Activated naive CD8-positive, alpha-beta T cell treated with anti-CD3 and anti-CD28 coated beads, Interleukin-2, amount 10 ng/mL, durations not matched to agents 7 days and 5 days (primary cell): ENCODE measurements at places on chromosomes 7 and 10. TPM values are rescaled to one million over a fixed set of nuclear protein-coding genes. Genes with fewer than 3 reads are reported as not detected.

DNA sequence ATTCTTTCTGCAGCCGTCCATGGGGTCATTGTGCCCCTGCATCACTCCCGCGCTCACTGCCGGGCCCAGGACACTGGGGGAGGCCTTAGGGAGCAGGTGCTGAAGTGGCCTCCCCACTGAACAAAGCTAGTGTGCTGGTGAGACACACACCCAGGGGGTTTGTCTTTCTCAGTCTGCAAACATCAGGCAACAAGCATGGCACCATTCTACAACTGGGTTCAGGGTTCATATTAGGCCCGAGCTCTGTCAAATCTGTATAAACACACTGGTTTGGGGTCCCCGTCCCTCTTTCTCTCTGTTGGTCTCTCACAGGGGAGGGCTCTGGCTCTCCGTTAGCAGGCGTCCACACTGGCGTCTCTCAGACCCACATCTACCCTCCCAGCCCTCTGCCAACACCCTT, 11.1 kb upstream of the PPP2R2D start:
- DNase-seq = no peak

GRCh38 chr7:66790196-66790595, 49.7 kb downstream of the RABGEF1 start:
- no peak for DNase-seq

- DNase-seq = no peak
These were observed 34.1 kb upstream of the IFRD1 start for GRCh38 chr7:112416127-112416526.

DNA sequence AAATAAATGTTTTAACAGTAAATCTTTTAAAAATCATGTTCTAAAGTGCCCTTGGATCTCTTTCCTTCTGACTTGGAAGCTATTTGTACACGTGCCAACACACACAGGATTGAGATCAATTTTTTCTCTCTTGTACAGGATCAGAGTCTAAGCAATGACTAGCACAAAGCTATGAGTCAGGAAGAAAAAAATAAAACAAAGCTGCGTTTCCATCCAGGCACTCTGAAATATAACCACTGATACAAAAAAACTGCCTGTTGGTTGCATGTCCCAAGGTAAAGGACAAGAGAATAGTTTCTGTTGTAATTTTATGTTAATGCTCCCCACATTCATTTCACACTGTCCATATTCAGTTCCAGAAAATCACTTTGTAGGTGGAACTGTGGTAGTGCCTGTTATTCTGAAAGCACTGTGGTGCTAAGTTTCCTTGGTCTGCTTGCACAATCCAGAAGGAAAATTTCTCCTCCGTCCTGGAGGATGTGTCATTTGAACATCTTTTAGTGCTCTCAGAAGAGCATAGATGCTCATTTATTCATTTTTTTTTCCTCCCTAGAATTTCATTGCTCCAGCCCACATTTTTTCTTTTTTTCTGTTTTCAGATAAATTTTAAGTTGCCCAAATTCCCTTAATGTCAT, 113.4 kb downstream of the PLXDC2 start:
- DNase-seq = no peak

UFSP1 gene
- total RNA-seq = 4.7 TPM

HGF gene
- total RNA-seq = not detected

NPFFR1 gene
- not detected for total RNA-seq

CCDC172 gene
- not detected for total RNA-seq
